ENCODE measurements at places on chromosomes 2 and 18.
A peak's percentile ranks its signal among the peaks of the same experiment; 100 is the strongest.

DNA sequence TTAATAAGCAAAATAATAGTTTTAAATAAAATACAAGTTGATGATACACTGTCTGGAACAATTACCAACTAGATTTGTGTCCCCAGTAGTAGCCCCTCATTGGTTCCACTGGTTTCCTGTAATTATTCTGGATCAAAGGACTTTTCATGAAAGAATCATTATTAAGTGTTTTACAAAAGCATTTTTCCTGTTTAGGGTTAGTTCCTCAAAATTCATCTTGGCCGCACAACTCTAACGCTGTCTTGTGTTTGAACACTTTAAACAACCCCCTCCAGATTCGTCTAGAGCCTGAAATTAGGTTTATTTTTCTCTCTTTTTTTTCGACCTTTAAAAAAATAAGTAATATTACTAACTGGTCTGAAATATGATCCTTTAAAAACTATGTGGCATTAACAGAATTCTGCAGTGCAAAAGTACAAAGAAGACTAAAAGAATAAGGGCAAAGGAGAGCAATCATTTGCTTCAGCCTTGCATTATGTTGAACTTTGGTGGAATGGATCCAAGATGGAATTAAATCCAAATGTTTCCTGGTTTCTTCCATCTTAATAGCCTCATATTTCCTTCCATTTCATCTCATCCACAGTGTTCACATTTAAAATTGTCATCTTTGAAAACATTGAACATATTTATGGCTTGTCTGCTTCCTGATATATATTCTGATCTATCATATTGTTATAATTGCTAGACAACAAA, 678.4 kb downstream of the IRS1 start:
- DNase-seq: peak; percentile 31

- DNase-seq: no peak
Measured at GRCh38 chr2:195021711-195022507, 635.1 kb upstream of the SLC39A10 start.

DNA sequence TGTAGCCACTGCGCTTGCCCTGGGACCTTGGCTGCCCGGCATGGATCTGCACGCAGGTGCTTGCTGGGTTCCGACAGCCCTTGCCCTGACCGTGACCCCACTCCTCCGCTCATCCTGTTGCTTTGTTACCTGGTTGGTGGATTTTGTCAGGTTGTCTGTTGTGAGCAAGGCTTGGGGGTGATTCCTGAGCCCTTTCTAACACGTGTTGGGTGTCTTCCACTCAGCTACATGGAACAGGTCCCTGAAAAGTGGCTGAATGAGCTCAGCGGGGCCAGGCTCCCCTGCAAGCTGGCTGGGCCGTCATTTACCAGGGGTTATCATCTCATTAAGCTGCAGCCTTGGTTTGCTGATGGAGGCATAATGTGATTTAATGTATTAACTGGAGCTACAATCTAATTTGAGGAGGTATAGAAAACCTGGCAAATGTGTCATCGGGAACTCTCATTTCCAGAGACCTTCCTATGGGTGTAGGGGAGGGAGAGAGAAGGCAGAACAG, 24.6 kb downstream of the RAMP1 start:
- no peak for DNase-seq

GRCh38 chr2:73749314-73749713, 12.2 kb upstream of the TPRKB start:
- DNase-seq: peak; percentile 46

- no peak for DNase-seq
Measured at GRCh38 chr2:27446057-27446456, 3.9 kb downstream of the KRTCAP3 start.

GRCh38 chr2:48109491-48110204, 203.3 kb upstream of the FBXO11 start:
- peak; percentile 39 for DNase-seq

DNA sequence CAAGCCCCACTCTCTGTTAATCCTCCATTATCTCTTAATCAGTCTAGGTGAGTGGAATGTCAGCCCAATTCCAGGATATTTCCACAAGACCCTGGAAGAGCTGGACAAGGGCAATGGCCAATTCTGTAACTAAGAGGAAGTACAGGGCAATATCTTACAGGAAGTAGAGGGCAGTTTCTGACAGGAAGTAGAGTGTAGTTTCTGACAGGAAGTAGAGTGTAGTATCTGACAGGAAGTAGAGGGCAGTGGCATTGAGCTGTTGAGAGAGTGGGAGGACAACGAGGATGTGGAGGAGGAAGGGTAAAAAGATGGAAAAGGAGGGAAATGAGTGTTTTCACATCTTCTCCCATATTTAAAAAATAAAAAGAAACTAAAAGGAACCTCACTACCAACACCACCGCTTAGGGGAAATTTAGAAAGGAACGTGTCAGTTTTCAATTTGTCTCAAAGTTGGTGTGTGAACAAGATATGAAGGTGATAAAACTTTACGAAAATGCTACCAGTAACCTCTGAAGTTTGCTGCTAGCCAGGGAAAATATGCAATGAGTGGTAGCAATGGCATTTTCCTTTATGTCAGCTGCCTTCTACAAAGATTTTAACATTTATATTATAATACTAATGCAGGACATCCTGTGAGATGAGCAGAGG, 430.9 kb upstream of the HNRNPA3 start:
- DNase-seq: peak; percentile 6

DNA sequence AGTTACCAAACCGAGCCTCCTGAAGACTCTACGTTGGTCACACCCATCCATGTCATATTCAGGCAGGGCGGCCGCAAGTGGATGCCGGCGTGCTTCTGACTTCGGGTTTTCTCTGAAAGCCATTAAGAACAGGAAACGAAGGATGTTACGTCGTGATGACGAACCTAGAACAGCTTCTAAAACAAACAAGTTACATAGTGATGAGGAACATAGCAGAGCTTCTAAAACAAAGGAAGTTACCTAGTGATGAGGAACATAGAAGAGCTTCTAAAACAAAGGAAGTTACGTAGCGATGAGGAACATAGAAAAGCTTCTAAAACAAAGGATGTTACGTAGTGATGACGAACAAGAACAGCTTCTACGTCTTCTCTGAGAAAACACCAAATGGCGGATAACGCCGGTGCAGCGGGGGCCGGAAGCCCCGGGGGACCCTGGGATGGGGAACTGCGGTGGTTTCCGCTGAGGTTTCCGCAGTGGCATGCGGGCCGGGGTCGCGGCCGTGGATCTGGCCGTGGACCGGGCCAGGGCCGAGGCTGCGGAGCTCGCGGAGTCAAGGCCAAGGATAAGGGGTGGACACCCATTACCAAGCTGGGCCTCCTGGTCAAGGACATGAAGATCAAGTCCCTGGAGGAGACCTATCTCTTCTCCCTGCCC, 141.1 kb downstream of the SOCS6 start:
- DNase-seq: peak; percentile 56

DNA sequence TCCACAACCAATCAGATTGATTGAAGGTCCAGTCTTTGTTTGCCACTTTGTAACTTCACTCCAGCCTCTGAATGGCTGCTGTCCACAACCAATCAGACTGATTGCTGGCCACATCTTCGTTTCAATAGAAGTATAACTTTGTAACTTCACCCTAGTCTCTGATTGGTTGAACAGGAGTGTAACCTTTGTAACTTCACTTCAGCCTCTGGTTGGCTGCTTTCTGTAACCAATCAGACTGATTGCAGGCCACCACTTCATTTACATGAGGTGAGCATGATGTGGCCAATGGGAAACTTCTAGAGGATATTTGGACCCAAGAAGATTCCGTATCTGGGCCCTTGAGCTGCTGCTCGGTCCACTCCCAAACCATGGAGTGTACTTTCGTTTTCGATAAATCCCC, 16.9 kb upstream of the ALPP start:
- DNase-seq: no peak

DNA sequence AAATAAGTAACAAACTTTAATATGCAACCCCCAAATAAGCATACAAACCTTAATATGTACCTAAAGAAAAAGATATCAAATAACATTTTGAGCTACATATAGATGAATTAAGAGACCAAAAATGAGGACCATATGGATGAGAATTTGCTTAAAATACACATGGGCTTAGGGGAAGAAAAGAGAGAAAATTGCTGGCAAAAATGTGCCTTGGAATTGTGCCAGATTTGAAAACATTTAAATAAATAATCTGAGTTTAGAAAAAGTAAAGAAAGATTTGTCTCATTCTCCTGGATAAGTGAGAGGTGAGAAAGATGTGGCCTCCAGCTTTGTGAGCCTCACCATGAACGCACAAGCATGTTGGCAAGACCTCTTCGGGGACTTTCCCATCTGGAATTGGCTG, 372.6 kb downstream of the SOX11 start:
- DNase-seq: no peak

- no peak for DNase-seq
Measured at GRCh38 chr2:149824136-149824535, 236.6 kb upstream of the MMADHC start.

- no peak for DNase-seq
Measured at GRCh38 chr2:158458617-158458920, 1.8 kb downstream of the PKP4 start.

DNA sequence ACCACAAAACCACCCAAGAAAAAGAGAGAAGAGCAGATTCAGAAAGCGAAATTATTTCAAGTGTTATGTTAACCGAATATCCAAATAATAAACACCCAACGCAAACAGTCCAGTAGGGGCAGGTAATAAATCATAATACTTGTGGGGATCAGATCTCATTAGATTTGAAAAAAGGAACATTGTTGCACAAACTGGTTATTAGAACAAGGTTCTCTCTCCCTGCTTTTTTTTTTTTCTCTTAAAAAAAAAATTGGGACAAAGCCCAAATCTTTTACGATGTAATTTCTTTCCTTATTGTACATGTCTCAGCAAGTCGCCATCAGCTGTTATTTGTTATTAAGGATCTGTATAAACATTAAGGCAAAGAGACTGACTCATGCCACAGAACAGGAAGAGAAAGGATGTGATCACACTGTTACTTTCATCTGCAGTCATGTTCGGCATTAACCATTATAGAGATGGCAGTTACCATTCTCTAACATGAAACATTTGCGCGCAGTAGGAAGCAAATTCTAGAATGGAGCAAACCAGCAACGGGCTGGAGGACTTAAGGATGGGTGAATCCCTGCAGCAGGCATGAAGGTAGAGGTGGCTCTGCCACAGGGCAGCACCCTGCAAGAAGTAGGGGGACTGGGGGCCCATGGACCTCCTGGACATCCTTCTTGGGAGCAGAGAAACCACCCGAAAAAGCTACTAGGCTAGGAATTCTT, 42.0 kb downstream of the EPHA4 start:
- DNase-seq: peak; percentile 7

DNA sequence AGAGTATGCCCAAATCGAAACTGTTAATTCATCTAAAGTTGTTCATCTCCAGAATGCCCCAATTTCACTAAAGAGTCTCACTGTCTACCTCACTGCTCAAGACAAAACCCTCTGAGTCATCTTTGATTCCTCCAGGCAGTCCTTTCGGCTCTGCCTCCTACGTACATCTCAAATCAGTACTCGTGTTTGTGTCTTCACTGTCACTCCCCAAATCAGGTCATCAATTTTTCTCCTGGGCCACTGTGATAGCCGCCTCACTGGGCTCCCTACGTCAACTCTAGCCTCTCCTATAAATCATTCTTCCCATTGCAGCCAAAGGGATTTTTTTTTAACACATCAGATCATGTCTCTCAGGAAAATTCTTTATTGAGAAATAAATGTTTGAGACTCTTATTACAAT, 42.1 kb upstream of the TTC39C start:
- DNase-seq: no peak

GRCh38 chr2:203646266-203646864, 60.1 kb upstream of the CD28 start:
- DNase-seq: no peak

DNA sequence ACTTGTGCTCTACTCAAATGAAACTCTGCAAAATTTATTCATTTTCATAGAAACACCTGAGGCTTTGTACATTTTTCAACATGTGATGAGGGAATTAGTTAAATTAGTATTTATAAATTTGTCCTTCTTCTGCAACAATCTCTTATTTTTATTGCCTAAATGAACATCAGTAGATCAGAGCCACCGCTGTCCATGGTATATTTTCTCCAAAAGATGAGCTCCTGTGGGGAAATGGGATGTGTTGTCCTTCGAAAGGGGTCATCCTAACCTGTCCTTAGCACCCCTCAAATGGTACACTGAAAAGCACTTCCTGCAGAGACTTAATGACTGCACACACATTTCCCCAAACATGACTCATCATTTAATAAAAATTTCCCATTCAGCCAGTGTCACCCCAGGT, 714.6 kb downstream of the MBD2 start:
- no peak for DNase-seq

DNA sequence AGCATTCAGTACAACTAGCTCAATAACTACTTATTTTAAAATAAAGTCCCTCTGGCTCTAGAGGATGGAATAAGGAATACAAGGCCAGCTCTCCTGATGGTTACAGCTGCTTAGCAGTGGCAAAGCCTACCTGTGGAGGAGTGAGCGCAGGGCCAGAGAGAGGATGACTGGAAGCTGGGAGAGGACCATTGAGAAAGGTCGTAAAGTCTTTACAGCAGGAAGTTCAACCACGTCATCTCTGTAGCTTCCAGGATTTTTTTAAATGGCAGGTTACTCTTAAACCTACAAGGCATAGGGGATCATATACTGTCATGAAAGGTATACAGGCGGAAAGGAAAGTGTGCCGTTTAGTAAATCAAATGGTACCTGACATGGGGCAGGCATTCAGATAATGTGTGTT, 26.3 kb downstream of the ANXA4 start:
- no peak for DNase-seq

- DNase-seq: no peak
Measured at GRCh38 chr2:95104606-95105005, 17.0 kb downstream of the MRPS5 start.

Measured in inflammatory macrophage treated with lipopolysaccharide for 4 hours (primary cell).